GM12878 (cell line): ENCODE measurements at places on chromosomes 2 and 18.

DNA sequence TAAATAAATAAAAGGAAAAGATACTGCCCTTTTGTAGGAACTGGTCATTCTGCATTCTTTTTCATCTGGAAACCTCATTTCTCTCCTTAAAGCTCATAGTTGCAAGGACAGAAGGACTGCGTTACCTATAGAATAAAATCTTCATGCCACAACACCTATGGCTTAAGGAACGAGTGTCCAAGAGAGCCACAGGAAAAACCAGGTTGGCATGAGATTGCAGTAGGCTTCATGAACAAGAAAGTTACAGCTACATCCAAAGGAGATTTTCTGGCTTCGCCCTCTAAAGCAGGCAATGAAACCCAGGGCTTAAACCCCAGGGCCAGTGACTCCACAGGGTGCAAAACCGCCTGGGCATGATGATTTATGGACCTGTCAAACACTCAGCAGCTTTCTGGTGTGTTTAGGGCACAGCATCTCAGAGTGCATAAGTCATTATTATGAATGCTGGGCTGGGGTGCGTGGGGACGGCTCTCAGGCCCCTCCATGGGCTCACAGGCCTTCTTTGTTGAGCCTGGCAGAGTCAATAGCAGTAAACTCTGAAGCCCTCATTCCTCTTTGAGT is 30.7 kb upstream of the PIEZO2 start:
- DNase-seq = no peak

- no peak for DNase-seq
Observed at GRCh38 chr18:39205565-39206195, 1640.1 kb upstream of the CELF4 start.

- DNase-seq = no peak
Observed at GRCh38 chr2:45450634-45451033, 160.4 kb downstream of the SRBD1 start.

GRCh38 chr2:219491278-219491963 is 7.3 kb upstream of the GMPPA start:
- DNase-seq = no peak

DNA sequence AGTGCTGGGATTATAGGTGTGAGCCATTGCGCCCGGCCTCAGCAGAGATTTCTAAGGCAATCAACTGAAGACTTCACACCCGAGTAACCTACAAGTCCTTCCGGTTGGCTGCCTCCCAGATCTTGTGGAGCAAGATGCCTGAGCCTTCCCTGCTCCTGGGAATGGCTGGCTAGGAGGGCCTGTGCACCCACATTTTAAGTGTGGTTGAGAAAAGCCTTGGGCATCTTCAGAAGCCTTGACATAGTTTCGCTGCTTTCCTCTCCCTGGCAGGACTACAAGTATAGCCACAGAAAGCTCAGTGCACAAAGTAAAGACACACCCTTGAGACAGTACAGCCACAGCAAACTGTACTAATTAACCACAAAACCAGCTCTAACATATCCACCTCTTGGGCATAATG is 35.2 kb downstream of the E2F6 start:
- DNase-seq = no peak

GRCh38 chr2:98296440-98296839 is 49.8 kb upstream of the CNGA3 start:
- DNase-seq = no peak

DNA sequence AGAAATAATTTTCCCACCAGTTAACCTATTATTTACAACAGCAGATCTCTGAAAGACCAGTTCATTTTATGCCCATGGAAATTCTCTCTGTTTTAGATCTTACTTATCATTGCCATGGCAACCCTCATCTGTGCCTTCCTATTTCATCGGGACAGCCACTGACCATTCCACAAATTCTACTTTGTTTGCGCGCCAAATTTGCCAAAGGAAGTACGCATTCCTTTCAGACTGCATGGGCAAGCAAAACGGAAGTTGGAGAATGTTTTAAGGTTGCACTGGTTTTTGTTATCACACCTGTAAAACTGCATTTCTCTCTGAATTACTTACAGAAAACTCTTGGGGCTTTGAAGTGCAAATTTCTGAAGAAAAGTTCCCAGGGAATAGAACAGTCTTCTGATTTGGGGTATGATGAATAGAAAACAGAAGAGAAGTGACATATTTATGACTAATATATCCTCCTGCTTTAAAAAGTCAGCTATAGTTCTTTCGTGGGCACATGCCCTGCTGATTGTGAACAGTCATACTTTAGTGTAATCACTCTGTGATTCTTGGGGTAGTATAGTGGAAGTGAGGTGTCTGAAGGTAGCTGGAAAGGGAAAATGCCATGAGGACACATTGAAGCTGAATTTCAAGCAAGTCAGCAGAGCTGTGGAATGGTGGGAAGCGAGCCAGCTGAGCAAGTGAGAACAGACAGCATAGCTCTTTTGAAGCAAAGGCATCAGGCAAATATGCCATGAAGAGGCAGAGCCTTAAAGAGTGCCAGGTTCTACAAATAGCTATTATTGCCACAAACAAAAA is 20.9 kb downstream of the NETO1 start:
- DNase-seq = no peak

- no peak for DNase-seq
Observed at GRCh38 chr2:2325516-2325915, 5.6 kb downstream of the MYT1L start.
